Omental fat pad (tissue), 4 donors: ENCODE measurements at places on chromosomes 11 and 22. TPM values are rescaled to one million over a fixed set of nuclear protein-coding genes. Genes with fewer than 3 reads are reported as not detected.

DNA sequence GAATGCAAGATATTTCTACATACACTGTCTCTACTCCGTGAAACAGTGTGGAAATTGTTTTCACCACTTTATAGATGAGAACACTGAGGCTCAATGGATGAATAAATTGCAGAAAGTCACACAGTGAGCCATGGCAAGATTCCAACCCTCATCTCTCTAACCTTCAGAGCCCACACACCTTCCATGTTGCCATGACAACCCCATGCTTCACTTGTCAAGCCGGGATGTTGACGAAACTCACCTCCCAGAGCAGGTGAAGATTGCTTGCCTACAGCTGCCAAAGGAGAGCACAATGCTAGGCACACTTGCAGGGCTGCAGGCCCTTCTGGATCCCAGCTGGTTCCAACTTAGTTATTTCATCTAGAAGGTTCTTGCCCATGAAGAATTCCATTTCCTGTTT is 71.4 kb upstream of the SEZ6L start:
- no peak for DNase-seq

DNA sequence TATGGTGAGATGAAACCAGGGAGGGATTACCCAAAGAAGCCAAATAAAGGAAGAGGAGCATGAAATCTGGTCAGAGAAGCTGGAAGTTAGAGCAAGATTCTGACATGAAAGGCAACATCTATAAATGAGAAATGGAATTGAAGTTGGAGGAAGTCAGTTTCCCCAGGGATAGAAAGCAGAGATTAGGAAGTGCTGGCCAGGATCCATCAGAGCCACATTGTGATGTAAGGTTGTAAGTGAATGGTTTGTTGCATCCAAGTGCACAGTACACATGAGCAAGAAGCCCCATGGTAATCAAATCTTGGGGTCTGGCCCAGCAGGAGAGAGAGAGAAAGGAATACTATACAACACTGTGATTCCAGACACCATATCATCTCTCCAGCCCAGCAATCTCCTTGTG is 6.6 kb upstream of the NLRP10 start:
- no peak for DNase-seq

DNA sequence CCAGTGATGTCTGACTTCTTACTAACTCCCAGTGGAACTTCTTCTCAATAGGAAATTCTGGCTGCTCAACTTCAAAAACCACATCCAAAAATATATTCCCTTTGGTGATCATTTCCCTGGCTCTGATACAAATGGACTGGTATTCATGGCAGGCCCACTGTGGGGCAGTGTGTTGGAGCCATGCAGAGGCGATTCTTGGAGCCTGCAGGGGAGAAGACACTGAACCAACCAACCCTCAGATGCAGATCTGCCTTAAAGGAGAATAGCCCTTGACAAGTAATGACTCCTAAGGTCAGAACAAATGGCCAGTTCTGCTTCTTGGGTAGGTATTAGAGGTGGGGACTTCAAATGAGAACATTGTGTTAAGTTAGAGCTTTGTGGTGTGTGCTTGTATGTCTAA is 12.2 kb downstream of the OR4D9 start:
- DNase-seq: no peak

DNA sequence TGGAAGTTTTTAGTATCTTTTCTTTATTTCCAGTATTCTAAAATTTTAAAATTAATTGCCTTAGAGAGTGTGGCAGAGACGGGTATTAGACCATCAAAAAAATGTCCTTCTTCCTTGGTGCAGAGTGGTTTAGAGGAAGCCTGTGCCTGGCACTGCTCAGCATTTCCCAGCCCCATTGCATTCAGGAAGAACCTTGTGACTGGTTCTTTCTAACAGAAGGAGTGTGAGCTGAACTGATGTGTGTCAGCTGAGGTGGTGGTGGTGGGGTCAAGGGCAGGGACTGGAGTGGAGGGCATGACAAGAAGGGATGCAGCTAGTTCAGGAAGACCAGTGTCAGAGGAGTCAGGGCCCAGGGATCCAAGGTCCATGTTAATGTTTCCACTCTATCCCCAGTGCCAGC is 58.7 kb upstream of the FDX1 start:
- DNase-seq: no peak

POU2AF2 gene
- not detected for total RNA-seq

GRCh38 chr11:45503311-45503710 is 162.1 kb downstream of the CHST1 start:
- DNase-seq: no peak
